Activated CD4-positive, alpha-beta T cell treated with anti-CD3 and anti-CD28 coated beads, Interleukin-2, Interleukin-6, amounts not matched to agents 100 ng/mL and 50 ng/mL, durations not matched to agents 16 hours and 8 hours (primary cell): ENCODE measurements at places on chromosomes 1 and 21.

DNA sequence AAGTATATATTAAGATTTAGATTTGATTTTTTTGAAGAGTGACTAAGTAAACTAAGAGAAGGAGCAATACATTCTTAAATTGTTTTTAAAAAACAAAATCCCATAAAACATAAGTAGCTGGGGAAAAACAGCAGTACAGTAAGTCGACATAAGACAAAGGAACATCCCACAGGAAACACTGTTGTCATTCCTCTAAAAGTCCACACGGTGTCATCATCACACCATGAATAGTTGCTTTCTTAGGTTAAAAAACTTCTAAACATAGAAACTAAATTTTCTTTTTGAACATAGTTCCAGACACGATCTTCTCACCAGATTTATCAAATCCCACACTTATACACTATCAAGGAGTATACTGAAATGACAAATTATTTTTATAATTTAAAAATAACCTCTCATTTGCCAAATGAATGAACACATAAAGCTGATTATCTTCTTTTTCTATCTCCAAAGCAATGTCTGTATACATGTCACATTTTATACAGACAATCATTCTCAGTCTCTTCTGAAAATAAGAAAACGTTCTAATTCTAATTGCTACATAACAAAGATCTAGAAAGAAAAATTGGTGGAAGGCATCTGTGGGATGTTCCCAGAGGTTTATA lies 15.8 kb downstream of the ODF2L start:
- DNase-seq: peak; percentile 39

DNA sequence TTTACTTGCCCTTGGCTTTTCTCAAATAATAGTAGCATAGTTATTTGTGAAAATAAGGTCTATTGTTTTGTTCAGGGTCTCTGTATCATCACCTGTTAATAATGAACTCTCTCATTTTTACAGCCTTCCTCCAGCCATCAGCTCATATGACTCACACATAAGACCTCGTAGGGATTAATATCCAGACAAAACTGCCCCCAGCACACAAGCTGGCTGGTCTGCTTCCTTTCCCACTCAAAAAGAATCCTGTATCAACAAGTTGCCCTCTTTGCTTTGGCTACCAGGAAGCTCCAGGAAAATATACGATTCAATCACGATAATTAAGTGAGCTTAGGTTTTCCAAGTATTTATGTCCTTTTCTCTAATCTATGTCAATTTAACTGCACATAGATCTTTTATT lies 119.2 kb downstream of the DMRTB1 start:
- no peak for DNase-seq

GRCh38 chr1:113540335-113540734 lies 150.0 kb downstream of the MAGI3 start:
- no peak for DNase-seq

- peak; percentile 67 for DNase-seq
These were observed 14.9 kb upstream of the IFNLR1 start for GRCh38 chr1:24201941-24202440.

DNA sequence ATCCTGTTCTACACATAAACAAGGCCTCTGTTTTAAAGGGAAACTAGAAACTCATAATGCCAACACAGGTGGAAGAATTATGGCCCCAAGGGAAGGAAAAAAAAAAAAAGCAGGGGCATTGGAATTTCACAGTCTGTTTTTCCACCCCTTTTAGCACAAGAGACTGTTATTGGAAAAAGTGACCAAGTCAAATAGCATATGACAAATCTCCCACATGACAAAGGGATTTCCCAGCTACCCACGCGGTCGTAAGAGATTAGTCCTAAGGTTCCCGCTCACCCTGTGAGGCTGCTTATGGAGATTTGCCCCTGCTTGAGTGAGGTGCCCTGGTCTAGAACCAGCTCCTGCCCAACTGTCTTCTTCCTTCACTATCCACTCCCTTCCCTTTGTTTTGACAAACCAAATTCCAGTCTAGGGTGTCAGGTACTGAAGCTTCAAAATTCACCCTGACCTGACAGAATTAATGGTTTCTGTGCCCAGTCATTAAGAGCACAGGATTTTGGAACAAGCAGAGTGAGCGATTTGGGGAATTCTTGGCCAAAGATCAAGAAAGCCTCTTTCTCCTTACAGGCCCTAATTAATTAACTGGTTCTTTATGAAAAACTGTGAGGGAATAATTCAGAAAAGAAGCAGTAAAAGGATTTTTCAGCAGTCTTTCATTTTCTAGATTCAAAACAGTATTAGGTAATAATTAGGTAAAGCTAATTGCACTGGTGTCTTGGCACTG lies 107.3 kb downstream of the NMNAT2 start:
- DNase-seq: peak; percentile 2

DNA sequence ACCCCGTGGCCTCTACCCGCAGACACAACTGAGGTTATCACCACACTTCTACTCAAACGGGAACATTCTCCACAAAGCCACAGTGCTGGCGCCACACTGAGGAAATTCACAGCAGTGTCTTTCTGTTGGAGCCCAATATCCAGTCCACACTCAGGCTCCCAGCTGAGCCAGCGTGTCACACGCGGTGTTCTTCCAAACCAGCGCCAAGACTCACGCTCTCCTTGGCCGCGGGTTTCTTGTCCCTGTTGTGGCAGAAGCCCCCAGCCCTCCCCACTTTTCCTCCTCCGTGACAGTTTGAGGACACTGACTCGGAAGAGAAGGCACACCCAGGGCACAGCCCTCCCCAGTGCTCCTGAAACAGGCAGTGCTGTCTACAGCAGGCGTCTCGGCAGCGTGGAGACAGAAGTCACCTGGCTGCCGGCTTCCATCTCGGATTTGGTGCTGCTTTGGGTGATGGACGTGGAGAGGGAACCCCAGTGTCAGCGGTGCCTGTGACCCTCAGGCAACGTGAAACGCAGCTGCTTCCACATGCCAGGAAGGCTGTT lies 35.4 kb upstream of the AGPAT3 start:
- no peak for DNase-seq

DNA sequence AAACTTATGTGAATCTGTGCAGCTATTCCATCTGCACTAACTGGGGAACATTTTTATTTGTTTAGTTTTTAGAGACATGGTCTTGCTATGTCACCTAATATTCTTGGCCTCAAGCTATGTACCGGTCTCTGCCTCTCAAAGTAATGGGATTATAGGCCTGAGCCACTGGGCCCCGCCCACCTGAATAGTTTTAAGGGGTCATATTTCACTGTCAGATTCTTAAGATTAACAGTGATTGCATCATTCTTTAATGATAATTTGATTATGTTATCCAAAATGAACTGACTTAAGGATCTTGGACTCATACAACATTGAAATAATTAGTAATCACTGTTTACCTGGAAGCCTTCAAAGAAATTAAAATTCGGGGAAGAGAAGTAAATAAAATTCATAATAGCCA lies 12.6 kb upstream of the KLF18 start:
- DNase-seq: no peak

- no peak for DNase-seq
These were observed 1.6 kb downstream of the CSF3R start for GRCh38 chr1:36481091-36481490.

- DNase-seq: peak; percentile 2
These were observed 69.8 kb downstream of the TNR start for GRCh38 chr1:175673371-175674150.

- DNase-seq: no peak
These were observed 74.9 kb downstream of the VWA5B1 start for GRCh38 chr1:20365421-20366055.

- DNase-seq: no peak
These were observed 1.0 kb upstream of the EFNA1 start for GRCh38 chr1:155126556-155127104.

GRCh38 chr1:21030181-21030580 lies 146.5 kb downstream of the EIF4G3 start:
- no peak for DNase-seq

DNA sequence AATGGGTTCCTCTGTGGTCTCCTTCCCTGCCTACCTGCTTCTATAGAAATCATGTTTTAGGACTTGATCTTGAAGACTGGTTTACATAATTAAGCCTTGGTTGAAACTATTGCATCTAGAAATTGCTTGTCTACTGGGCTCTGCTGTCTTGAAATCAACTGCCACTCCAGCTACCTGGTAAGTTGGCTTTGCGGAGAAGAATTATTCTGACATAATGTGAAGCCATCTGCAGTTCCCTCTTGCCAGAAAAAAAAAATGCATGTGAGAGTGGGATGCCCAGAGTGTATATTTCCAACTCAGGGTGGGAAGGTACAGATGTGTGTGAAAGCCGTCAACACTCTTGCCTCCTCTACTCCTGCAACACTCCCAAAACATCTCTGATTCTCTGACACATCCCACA lies 27.2 kb downstream of the C8B start:
- no peak for DNase-seq

DNA sequence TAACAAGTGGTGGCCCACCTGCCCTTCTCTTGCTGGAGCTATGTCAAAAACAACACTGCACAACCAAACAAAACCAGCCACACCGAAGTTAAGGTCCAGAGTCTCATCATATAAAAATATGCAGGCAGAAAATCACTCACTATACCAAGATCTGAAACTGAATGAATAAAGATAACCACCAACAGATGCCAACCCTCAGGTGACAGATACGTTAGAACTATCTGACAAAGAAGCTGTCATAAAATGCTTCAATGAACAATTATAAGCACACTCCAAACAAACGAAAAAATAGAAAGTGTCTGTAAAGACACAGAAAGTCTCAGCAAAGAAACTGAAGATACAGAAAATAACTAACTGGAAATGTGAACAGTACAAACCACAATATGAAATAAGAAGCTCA lies 14.0 kb downstream of the ZNF496 start:
- no peak for DNase-seq

- no peak for DNase-seq
These were observed 4.1 kb upstream of the TOE1 start for GRCh38 chr1:45335855-45336324.

DNA sequence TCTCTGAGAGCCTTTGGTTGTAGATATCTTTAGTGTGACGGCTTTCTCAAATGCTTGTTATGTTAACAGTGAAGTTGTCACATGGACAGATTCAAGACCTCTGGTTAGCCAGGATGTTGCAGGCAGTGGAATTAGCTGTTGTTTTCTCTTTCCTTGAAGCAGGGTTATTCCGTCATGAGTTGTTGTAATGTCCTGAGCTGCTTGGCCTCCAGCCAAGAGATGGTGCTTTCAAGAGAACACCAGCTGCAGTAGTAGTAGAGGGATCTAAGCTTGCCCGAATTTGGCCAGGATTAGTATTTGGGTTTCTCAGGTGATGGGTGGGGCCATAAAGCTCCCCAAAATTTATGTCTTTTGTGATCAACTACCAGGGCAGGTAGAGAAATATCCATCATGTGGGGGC lies 13.4 kb downstream of the KCNE1 start:
- no peak for DNase-seq

- DNase-seq: no peak
These were observed 1099.5 kb downstream of the PLA2G4A start for GRCh38 chr1:187928288-187928687.

- DNase-seq: no peak
These were observed 77.3 kb downstream of the UBIAD1 start for GRCh38 chr1:11350265-11350664.

- DNase-seq: no peak
These were observed 11.7 kb upstream of the C2CD2 start for GRCh38 chr21:41965461-41966013.

GRCh38 chr21:35775778-35776544 lies 284.4 kb downstream of the SETD4 start:
- DNase-seq: no peak

- no peak for DNase-seq
These were observed 44.5 kb downstream of the MORN1 start for GRCh38 chr1:2346691-2347408.

- DNase-seq: no peak
These were observed 853 bp downstream of the TTC22 start for GRCh38 chr1:54800041-54800898.

- DNase-seq: no peak
These were observed 3.3 kb downstream of the VWA1 start for GRCh38 chr1:1438531-1439381.

- DNase-seq: no peak
These were observed 70.6 kb upstream of the CNTN2 start for GRCh38 chr1:204972426-204972825.

DNA sequence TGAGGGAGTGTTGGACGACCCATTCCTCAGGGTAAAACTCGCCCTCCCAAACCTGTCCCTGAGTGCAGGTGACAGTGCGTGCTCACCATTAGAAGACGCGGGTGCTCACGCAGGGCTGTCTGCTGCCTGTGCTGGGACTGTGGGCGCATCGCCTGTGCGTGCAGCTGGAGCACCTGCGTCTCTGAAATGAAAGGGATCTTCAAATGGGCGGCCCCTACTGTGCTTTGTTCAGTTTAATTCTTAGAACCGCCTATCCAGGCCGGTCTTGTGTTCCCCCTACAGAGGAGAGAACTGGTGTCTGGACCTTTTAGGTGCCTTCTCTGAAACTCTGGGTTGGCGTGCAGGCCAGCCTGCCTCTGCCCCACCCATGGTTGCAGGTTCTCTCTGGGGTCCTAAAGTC lies 125.8 kb downstream of the PCBP3 start:
- no peak for DNase-seq

DNA sequence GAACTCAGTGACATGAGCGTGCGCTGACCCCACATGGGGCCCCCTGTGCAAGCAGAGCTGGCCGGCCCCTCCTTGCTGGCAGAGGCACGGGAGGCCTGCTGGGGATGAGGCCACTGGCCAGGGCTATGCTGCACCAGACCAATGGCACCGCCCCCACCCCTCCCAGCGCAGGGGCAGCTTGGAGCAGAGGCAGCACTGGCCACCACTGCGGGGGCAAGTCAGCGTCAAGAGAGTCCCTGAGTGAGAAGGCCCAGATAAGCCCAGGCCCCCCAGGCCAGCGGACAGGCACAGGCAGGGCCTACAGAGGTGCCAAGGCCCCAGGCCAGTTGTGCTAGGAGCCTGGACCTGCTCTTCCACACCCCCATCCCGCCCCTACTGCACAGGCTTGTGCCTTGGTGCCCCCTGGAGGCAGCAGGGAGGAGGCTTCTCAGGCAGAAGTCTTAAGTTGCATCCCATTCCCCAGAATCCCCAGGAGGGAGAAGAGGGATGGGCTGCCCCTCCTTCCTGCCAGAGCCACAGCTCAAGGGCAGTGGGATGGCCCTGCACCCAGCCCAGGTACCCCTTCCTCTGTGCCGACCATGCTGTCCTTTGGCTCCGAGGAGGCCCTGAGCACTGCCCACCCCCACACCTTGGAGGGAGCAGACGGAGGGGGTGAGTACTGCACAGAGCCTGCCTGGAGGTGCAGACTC lies 35.8 kb downstream of the EPHX1 start:
- DNase-seq: peak; percentile 41

- DNase-seq: no peak
These were observed 696.7 kb downstream of the MRPL39 start for GRCh38 chr21:24910591-24910990.

GRCh38 chr1:2805801-2806430 lies 4.4 kb upstream of the TTC34 start:
- no peak for DNase-seq

DNA sequence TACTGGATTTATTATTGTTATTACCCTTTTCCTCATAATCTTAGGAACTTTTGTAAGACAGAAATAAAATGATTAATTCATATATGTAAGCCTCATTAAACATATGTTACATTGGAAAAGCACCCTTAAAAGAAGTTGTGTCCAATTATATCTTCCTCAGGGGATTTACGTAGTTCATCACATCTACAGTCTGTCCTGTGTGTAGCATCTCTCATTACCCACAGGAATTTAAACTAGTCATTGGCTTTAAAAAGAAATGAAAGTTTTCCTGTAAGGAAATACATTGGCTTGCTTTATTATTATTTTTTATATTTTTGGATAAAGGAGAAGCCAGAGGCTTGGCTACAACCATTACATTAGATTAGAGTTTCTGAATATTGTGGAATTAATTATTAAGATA lies 56.1 kb downstream of the SWT1 start:
- DNase-seq: no peak

GRCh38 chr1:181023265-181024057 lies 791 bp upstream of the STX6 start:
- DNase-seq: no peak
